ENCODE measurements at places on chromosomes 5 and 9.

DNA sequence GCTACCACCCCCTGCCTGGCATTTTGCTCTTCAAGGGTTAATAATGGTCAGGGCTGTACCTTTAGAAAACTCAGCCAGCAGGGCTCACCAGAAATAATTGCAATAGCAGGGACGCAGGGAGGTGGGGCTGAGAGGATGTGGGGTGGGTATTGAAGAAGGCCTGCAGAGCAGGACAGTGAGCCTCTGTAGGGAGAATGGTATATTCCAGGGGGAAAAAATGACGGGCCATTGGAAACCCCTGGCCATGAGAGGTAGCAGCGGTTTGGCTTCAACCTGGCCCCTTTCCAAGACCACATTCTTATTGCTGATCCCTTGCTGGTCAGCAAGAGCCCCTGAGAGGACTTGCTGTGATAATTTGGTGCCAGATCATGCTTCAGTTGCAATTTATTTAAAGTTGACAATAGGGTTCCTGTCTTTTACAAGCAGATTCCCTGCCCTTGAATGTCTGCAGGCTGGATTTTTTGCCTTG is 36.7 kb upstream of the CTNNA1 start:
- peak; percentile 55 for DNase-seq

DNA sequence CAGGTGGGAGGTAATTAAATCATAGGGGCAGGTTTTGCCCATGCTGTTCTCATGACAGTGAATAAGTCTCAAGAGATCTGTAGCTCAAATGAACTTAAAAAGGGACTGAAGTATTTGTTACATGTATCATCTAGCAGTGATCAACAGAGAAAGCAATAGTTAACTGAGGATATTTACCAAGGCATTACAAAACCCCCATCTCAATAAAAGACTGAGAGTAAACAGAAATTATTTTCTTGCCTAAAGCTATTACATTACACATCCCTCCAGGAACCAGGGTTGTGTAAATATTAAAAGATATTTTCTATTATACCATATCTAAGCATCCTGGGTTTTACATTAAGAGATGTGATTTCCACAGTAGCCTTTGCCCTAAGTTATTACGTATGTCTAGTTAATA is 169.9 kb downstream of the CTNND2 start:
- DNase-seq: no peak

DNA sequence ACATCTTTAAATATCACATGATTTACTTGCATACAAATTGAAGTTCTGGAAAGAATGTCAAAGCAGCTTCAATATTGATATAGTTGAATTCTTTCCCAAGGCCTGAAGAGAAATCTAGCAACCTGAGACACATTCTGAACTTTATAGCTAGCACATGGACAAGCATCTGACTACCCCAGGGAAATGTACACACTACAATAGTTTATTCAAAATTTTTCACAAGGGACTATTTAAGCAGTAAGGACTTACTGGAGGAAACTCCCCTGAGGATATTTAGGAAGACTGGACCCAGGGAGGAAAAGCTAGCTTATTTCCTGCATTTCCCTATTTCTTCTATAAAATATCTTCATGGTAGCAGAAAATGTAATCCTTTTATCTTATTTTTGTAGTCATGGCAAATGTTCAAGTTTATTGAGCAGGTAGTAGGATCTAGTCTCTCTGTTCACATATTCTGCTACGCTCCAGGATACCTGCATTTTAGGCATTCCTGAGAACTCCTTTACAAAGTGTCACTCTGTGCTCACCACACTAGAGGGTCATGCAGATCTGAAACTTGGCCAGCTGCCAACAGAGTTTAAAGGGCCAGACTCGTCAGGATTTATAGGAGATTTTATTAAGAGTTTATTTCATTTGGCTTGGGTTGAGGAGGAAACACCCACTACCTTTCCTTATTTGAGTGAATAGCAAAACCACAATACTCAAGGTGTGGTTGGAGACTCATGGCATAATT is 348.4 kb upstream of the FTMT start:
- DNase-seq: peak; percentile 15

DNA sequence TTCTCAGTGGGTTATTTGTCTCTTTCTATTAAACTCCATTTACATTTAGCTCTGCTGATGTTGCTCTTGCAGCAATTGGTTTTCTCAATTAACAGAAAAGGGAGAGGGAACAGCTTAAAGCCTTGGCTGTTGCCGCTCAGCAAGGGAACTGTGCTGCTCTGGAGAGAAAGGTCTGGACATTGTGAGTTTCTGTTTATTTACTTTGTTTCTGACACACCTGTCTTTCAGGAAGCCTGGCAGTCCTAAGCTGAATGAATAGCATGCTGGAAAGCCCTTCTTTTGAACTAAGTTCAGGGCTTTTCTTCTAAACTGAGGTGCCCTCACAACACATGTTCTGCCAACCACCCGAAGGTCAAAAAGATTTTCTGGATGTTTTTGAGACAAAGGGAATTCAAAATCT is 491.9 kb downstream of the PDE4D start:
- no peak for DNase-seq

GRCh38 chr9:83622939-83623678 is at the start of gene IDNK:
Gene IDNK, plus strand, starts transcription at chr9:83623143. Its CDS starts 29 bp downstream, at chr9:83623172.
- peak; percentile 46 for DNase-seq

DNA sequence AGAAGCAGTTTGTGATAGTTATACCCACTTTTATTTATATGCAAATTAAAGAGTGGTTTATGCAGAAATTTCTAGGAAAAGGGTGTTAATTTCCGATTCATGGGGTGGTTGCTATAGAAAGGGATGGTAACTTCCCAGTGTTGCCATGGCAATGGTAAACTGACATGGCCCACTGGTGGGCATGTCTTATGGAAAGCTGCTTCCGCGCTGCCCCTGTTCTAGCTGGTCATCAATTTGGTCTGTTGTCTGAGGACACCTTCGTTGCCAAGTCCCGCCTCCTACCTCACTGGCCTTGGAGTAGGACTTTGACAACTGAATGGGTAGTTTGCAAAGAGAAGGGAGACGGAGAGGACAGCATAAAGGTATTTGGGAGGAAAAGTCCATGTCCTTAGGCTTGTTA is 74.0 kb upstream of the SMIM23 start:
- no peak for DNase-seq

- peak; percentile 98 for DNase-seq
These were observed at the start of gene C9orf72 for GRCh38 chr9:27572918-27573633. Gene C9orf72, minus strand, starts transcription at chr9:27573481. Its CDS starts 6,361 bp downstream, at chr9:27567120.

DNA sequence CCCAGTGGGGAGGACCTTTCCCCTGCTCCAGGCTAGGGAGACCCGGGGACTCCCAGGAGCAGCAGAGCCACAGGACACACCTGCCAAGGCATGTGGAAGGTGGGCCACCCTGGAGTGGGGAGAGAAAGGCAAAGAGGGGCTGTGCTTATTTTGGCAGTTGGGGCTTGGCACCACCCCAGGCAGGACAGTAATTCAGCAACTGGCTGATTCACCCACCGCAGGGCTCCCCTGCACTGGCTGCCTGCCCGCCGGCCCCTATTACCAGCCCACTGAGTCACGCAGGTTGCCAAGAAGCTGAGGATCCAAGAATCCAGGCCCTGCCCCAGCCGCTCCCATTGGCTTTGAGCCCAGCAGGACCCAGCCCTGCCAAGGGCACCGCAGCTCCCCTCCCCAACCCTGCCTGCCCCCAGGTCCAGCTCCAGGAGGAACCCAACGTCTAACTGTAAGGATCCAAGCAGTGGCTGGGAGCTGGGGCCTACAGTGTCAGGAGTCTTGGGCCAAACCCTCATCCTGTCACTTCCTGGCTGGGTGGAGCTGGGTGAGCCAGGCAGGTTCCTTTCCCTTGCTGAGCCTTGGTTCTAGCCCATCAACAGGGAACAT is 14.2 kb upstream of the RALGDS start:
- peak; percentile 94 for DNase-seq

- no peak for DNase-seq
These were observed 1609.2 kb upstream of the ACO1 start for GRCh38 chr9:30775236-30775635.

DNA sequence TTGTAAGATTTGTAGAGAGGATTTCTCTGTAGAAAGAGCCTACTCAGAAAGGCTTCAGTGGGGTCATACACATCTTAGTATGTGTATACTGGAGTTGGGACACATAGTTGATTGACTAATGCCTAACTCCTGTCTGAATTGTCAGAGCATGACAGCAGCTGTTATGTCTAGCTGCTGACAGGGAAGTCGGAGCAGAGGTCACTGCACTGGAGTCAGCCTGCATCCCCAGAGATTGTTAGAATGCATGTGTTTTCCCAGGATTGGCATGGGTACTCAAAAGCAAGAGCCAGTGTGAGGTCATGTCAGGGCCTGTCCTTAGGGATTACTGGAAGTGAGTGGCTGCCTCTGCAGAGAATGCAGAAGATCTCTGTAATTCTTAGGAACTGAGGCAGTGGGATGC is 82.7 kb downstream of the ITGA1 start:
- DNase-seq: no peak

DNA sequence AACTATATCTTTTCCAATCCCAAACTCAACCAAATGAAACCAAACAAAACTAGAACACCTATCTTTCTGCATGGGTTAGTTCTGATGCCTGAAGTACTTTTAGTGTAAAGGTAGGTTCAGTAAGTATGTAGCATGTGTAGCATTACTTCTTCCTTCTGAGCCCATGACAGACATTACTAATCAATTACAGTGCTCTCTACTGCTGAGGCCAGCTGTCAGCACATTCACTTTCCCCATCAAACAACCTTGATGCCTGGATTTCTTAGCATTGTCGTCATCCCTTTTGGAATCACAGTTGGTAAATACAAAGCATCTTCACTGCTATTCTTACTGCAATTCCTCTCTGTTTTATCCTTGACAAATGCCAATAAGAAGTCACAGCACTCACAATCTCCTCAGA is 103.2 kb downstream of the PTTG1 start:
- DNase-seq: no peak

DNA sequence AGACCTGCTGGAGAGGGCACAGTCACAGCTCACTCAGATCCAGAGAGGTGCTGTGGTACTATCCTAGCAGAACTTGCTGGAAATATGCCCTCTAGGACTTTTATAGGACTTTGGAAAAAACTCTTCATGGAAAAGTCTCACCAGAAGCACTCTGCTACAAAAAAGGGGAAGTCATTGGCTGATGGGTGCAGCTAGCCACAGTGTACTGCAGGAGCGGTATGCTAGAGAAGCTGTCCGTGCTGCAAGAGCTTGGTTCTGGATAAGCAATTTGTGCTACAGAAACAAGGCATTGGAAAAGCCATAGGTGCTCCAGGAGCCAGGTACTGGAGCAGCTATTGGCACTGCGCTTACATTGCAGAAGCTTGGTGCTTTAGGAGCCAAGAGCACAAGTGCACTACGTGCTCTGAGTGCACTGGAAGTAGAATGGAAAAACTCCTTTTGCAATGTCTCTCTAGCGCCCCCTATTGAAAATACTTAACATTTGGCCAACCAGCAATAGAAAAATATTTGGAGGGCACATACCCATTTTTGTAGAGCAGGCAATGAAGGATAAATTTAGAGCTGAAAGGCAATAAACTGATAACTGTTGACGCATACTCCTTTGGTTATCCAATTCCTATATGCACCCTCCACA is 83.4 kb downstream of the MEGF10 start:
- DNase-seq: no peak

DNA sequence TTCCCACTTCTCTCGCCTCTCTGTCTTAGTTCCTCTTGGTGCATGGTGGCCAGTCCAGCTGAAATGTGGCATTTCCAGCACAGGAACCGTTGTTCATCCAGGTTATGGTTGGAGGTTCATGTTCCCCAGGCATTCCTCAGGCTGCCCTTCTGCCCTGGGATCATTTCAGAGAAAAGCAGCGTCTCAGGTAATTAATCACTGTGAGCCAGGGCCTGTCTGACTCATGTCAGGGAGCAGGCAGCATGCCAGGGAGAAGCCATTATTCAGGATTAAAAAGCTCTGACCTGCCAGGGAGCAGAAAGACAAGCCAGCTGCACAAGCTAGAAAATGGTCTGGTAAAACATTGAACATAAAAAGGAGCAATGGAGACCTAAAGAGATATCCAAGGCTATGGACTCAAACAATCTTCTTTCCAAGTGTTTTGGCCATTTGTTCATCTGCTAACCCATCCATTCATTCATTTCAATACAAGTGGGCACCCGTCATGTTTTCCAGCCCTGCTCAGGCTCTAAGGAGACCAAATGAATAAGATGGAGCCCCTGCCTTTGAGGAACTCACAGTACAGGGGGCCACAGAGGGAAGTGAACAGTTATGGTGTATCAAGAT is 241.4 kb downstream of the DRD1 start:
- DNase-seq: peak; percentile 78

GRCh38 chr5:63963080-63963735 is 963 bp upstream of the HTR1A start:
- DNase-seq: peak; percentile 62

- DNase-seq: no peak
These were observed 39.7 kb downstream of the EGFLAM start for GRCh38 chr5:38297830-38298608.
